ENCODE measurements at places on chromosomes 2 and 18.

DNA sequence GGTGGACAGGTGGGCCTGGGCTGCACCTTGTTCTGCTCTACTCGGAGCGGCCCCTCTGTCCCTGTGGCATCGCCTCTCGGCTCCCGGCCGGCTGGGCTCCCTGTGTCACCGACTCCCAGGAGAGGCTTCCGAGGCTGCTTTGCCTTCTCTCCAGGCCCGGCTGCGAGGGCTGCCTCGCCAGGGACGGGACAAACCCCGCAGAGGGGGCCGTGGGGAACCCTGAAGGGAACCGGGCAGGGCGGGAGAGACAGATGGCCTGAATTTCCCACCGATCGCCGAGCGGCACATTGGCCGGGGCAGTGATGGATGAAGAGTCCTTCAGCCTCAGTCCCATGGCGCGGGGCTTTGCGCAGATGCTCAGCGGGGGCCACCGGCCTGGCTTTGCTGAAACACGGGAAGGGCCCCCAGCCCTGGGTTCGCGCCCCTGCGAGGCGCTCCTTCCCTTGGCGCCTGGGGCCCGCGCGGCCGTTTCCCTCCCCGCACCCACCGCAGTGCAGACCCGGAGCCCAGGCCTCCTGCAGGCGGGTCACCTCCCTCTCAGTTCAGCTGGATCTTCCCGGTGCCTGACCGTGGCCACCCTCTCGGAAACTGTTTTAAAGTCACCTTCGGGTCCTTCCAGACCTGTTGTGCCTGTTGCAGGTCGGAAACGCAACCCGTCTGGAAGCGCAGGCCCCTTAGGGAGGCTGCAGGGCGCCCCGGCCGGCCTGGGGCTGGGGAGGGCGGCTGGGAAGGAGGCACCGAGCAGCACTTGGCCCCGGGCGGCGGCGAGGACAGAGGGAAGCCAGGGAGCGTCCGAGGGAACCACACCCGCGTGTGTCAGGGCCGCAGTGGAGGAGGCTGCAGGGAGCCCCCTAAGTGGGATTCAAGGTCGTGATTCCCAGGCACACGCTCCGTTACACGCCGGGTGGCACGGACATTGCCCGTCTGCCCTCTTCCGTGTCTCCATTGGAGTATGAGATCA lies 341.9 kb upstream of the SALL3 start:
- no peak for DNase-seq

GRCh38 chr18:63236406-63236805 lies 83.2 kb downstream of the BCL2 start:
- no peak for DNase-seq

- DNase-seq = no peak
These were observed 8.6 kb downstream of the FAM171B start for GRCh38 chr2:186702501-186702900.

DNA sequence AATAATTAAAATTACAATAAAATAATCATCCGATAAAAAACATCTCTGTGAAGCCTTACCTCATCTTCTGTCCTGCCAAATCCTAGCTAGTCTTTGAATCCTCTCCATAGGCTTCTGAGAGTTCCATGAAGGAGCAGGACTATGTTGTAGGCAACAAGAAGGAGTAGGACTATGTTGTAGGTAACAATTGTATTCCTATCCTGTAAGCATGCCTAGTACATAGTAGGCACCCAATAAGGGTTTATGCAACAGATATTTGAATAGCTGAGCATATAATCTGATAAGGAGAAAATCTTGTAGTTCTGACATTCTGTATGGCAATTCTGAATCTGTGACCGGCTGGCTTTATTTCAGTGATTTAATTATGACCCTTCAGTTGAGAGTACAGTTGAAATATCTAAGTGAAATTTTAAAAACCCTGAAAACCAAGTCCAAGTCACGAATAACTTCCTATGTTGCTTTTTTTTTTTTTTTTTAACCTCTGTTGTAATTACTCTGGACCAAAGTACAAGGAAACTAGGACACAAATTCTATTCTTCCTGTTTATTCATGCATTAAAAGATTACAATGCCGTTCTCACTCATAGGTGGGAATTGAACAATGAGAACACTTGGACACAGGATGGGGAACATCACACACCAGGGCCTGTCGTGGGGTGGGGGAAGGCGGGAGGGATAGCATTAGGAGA lies 27.8 kb downstream of the VWA3B start:
- DNase-seq = no peak

GRCh38 chr2:167190053-167190452 lies 301.8 kb downstream of the XIRP2 start:
- DNase-seq = no peak

Measured in activated CD8-positive, alpha-beta memory T cell treated with anti-CD3 and anti-CD28 coated beads, Interleukin-2, amount 10 ng/mL, durations not matched to agents 7 days and 5 days (primary cell).